ENCODE measurements at places on chromosomes 6 and 20. TPM values are rescaled to one million over a fixed set of nuclear protein-coding genes. Genes with fewer than 3 reads are reported as not detected.

The MBOAT1 gene
- 2.0 TPM for total RNA-seq

The PACSIN1 gene
- not detected for total RNA-seq

The EBF4 gene
- total RNA-seq: 3.7 TPM

The HFE gene
- total RNA-seq: 9.2 TPM

The CFAP206 gene
- total RNA-seq: 0.39 TPM

Data from epithelial cell of alveolus of lung (primary cell).